ENCODE measurements at places on chromosomes 13 and 19.
A peak's percentile ranks its signal among the peaks of the same experiment; 100 is the strongest.

- DNase-seq: no peak
- H3K27me3 ChIP-seq: no peaks in the 10 kb centered on the region
- no peak overlapping the region for H3K27ac ChIP-seq
- peaks cover 27% of the 10 kb centered on the region for H3K4me1 ChIP-seq
- H3K36me3 ChIP-seq: peaks cover 5% of the 10 kb centered on the region
- H3K4me3 ChIP-seq: no peak overlapping the region
Measured at GRCh38 chr19:47228937-47229675, 1.9 kb downstream of the BBC3 start.

DNA sequence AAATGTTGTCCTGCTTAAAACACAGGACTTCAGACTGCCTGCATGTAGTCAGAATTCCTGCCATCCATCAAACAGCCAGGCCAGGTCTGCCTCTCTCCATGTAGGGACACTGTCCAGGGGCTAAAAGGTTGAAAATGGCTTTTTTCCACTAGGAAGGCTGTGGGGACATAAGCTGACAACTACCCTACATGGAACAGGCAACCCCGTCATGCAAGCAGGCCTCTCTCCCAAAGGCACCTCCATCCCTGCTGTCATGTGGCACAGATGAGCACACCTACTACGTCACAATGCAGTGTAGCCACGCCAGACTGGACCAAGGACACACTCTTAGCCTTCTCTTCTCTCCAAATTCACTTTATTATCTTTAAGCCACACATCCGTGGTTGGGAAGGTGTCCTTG is 40.8 kb downstream of the LATS2 start:
- H3K4me3 ChIP-seq: no peak overlapping the region
- no peak for DNase-seq
- H3K27ac ChIP-seq: peak overlapping the region; percentile 75
- H3K4me1 ChIP-seq: peaks cover 45% of the 10 kb centered on the region

DNA sequence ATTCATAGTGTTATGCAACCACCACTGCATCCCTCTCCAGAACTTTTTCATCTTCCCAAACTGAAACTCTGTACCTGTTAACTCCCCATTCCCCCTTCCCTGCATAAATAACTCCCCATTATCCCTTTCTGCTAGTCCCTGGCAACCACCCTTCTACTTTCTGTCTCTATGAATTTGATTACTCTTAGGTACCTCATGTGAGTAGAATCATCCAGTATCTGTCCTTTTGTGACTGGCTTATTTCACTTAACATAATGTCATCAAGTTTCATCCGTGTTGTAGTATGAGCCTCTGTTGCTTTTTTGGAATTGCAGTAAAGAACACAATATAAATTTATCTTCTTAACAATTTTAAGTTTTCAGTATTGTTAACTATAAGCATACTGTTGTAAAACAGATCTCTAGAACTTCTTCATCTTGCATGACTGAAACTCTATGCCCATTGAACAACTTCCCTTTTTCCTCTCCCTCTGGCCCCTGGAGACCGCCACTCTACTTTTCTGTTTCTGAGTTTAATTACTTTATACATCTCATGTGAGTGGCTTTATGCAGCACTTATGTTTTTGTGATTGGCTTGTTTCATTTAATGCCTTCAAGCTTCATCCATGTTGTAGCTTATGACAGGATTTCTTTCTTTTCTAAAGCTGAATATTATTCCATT is 87.3 kb upstream of the ABCC4 start:
- H3K36me3 ChIP-seq: no peaks in the 10 kb centered on the region
- H3K4me3 ChIP-seq: no peak overlapping the region
- no peak overlapping the region for H3K27ac ChIP-seq
- H3K27me3 ChIP-seq: no peaks in the 10 kb centered on the region
- no peak for DNase-seq

DNA sequence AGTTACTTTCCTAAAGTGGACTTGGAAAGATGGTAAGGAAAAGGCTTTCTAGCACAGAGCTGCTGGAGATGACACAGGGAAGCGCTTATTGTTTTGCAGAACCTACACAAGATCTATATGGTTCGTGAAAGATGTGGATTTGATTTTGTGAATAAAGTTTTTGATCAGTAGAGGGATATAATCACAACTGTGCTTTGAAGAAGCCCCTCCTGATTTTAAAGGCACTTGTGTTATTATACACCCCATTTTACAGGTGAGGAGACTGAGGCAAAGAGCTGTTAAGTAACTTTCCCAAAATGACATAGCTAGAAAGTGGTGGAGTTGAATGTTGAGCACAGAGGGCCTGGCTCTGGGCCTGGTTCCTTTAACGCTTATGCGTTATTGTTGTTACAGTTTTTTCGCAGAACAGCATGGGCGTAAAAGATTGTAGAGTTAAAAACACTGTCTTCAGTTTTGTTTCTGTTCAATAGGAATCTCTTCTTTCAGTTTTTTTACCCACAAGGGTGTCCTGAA is 1.4 kb downstream of the TDRD3 start:
- H3K36me3 ChIP-seq: no peaks in the 10 kb centered on the region
- DNase-seq: no peak
- peak overlapping the region; percentile 57 for H3K27ac ChIP-seq

DNA sequence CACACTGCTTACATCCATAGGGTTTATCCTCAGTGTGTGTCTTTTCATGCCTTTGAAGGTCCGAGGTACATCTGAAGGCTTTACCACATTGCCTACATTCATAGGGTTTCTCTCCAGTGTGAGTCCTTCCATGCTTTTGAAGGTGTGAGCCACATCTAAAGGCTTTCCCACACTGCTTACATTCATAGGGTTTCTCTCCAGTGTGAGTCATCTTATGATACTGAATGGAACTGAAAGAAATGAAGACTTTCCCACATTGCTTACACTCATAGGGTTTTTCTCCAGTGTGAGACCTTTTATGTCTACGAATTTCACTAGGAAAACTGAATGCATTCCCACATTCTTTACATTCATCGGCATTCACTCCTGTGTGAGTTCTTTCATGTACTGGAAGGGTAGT is 7.1 kb downstream of the ZNF20 start:
- H3K27me3 ChIP-seq: peaks cover 7% of the 10 kb centered on the region
- DNase-seq: no peak
- H3K4me3 ChIP-seq: no peak overlapping the region
- H3K4me1 ChIP-seq: peaks cover 8% of the 10 kb centered on the region
- H3K36me3 ChIP-seq: peaks cover 77% of the 10 kb centered on the region

DNA sequence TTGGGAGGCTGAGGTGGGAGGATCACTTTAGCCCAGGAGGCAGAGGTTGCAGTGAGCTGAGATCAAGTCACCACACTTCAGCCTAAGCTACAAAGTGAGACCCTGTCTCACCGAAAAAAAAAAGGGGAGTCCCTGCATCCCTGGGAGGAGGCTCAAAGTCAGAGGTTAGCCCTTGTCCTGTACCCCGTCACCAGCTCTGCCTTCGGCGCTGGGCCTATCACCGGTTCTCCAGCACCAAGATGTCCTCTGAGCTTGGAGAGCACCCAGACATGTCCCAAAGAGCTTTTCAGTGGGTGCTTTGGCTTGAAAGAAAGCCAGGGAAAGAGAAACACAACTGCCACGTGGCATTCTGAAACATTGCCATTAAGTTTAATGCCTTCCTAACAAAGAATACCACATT is 356.9 kb upstream of the TSHZ3 start:
- H3K27ac ChIP-seq: no peak overlapping the region
- no peaks in the 10 kb centered on the region for H3K27me3 ChIP-seq
- H3K36me3 ChIP-seq: no peaks in the 10 kb centered on the region
- no peaks in the 10 kb centered on the region for H3K4me1 ChIP-seq
- no peak overlapping the region for H3K4me3 ChIP-seq

DNA sequence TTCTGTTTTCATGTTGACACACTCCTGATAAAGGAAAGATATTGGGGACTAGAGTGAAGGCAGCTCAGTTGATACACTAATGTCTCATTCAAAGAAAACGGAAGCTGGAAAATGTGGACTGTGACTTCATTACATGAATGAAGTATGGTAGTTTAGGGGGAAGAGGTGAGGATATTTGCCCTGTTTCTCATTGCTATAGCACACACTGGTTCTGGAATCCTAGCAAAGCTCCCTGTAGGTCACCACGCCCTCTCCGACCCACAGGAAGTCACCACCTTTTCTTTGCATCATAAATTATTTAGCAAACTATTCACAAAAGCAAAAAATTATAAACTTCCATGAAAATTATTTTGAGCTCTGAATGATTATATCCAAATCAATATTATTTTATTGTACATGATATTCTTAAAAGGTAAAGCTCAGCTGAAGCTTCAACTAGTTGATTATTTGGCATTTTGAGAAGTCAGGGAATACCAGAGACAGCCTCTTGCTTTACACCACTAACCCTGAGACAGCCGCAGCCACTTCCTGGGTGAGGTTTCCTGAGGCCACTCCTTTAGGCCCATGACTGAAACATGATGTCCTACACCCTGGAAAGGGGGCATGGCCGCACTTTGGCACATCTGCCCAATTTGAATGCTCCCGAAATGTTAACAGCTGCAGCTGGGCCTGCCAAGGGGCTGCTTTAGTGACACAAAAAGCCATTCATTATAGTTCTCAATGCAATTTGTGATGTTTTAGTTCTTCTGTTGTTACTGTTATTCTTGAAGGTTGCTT is 50.0 kb upstream of the WDFY2 start:
- no peak for DNase-seq
- H3K4me3 ChIP-seq: no peak overlapping the region
- H3K27me3 ChIP-seq: no peaks in the 10 kb centered on the region
- H3K4me1 ChIP-seq: peaks cover 30% of the 10 kb centered on the region
- H3K27ac ChIP-seq: no peak overlapping the region

DNA sequence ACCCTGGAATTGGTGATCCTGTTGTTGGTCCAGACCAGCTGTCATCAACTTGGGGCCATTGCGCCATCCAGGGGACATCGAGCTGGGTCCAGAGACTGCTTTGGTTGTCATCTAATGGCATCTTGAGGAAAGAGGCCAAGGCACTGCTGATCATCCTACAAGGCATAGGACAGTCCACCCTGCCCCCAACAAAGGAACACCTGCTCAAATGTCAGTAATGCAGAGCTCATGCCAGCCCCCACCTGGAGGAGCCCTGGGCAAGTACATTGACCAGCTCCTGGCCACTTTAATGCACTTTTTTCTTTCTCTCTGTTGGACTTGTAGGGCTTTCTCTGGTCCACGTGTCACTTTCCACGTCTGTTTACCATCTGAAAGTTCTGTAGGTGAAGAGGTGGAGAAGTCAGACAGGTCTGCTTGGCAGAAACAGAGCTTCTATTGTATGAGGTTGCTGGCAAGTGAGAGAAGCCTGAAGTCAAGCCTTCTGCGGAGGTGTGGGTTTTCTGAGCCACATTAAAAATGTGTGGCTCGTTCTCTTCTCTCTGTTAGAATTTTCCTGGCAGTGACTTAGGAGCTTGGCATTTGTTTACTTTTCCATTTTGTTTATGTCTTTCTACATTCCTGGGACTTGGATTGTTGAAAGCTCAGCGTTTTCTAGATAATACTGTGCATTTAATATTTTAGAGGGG is 124.0 kb upstream of the RNF113B start:
- no peak overlapping the region for H3K4me3 ChIP-seq
- H3K27ac ChIP-seq: peak overlapping the region; percentile 79
- no peak for DNase-seq
- H3K27me3 ChIP-seq: no peaks in the 10 kb centered on the region
- peaks cover 44% of the 10 kb centered on the region for H3K4me1 ChIP-seq

DNA sequence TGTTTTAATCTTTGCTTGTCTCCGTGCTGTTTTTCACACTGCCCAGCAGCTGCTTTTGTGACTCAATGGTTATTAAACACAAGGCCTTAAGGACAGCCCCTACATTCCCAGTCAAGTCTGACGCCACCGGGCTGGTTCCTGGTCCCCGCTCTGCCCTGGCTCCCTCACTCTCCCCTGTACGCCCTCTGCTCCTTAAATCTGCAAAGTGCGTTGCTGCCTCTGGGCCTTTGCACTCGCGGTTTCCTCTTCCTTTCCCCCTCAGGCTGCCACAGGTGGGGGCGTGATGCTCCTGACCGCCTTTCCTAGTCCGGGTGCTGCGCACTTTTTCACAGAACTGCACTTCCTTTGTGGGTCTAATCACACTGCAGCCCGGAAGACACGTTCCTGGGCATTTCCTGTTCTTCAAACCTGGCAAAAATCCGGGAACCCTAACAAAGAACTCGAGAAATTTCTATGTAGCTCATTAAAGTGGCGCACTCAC is 25.6 kb downstream of the NOSIP start:
- DNase-seq: no peak
- H3K27me3 ChIP-seq: no peaks in the 10 kb centered on the region
- peak overlapping the region; percentile 58 for H3K27ac ChIP-seq

- H3K36me3 ChIP-seq: no peaks in the 10 kb centered on the region
- H3K27me3 ChIP-seq: peaks cover 1% of the 10 kb centered on the region
- H3K4me3 ChIP-seq: no peak overlapping the region
- DNase-seq: no peak
Measured at GRCh38 chr19:13613447-13613846, 107.2 kb upstream of the CACNA1A start.

GRCh38 chr13:36212789-36213188 is 1.6 kb downstream of the SOHLH2 start:
- no peak overlapping the region for H3K4me3 ChIP-seq
- peaks cover 2% of the 10 kb centered on the region for H3K27me3 ChIP-seq
- peaks cover 13% of the 10 kb centered on the region for H3K36me3 ChIP-seq
- no peak overlapping the region for H3K27ac ChIP-seq
- DNase-seq: no peak
- peaks cover 30% of the 10 kb centered on the region for H3K4me1 ChIP-seq

DNA sequence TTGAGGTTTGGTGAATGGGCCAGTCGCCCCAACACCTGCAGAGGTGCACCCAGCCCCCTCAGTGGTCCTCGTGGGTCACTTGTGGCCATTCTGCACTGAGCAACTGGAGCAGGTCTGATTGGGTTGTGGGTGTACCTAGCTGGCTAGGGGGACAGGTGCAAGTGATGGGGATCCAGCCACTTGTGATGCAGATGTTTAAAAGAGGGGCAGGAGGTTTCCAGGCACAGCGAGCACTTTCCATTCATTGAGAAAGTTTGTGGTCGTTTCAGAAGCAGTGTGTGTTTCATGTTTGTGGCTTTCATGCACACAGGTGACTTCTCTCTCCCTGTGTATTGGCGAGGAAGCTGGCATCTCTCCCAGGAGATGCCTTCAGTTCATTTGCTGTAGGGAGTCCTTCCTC is 34.7 kb downstream of the TSSK6 start:
- H3K4me1 ChIP-seq: peaks cover 49% of the 10 kb centered on the region
- no peaks in the 10 kb centered on the region for H3K27me3 ChIP-seq
- no peak for DNase-seq
- H3K4me3 ChIP-seq: no peak overlapping the region

DNA sequence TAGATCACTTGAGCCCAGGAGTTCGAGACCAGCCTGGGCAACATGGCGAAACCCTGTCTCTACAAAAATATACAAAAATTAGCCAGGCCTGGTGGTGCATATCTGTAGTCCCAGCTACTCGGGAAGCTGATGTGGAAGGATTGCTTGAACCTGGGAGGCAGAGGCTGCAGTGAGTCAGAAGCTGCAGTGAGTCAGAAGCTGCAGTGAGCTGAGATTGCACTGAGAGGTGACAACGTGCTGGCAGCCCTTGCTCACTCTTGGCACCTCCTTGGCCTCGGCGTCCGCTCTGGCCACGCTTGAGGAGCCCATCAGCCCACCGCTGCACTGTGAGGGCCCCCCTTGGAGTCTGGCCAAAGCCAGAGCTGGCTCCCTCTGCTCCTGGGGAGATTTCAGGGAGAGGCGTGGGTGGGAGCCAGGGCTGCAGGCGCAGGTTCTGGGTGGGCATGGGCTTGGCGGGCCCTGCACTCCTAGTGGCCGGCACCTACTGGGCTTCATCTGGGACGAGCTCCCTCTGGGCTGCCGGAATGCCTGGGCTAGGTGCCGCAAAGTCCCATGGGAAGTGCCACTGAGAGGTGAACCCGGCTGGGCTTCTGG is 39.5 kb upstream of the RPL21 start:
- H3K4me1 ChIP-seq: peaks cover 14% of the 10 kb centered on the region
- no peak overlapping the region for H3K27ac ChIP-seq
- no peak overlapping the region for H3K4me3 ChIP-seq
- H3K36me3 ChIP-seq: peaks cover 9% of the 10 kb centered on the region
- peaks cover 19% of the 10 kb centered on the region for H3K27me3 ChIP-seq
- no peak for DNase-seq
